ENCODE measurements at places on chromosomes 5 and 9.

DNA sequence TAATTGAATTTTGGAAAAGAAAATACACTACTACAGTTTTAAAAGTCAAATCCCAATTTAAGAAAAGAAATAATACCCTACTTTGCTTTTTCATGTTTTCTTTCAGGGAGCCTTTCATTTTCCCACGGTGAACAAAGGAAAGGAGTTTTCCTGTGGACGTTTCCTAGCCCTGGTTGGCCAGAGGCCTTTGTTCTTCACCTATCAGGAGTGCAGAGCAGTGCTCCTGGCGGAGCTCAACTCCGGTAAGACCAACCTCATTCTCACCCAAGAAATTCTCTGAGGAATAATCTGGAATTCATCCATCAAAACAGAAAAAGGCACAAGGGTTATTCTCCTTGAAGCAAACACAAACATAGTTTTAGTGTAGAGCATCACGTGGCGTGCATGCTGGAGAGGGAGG lies 248.9 kb downstream of the ADGRV1 start:
- DNase-seq, result no peak

DNA sequence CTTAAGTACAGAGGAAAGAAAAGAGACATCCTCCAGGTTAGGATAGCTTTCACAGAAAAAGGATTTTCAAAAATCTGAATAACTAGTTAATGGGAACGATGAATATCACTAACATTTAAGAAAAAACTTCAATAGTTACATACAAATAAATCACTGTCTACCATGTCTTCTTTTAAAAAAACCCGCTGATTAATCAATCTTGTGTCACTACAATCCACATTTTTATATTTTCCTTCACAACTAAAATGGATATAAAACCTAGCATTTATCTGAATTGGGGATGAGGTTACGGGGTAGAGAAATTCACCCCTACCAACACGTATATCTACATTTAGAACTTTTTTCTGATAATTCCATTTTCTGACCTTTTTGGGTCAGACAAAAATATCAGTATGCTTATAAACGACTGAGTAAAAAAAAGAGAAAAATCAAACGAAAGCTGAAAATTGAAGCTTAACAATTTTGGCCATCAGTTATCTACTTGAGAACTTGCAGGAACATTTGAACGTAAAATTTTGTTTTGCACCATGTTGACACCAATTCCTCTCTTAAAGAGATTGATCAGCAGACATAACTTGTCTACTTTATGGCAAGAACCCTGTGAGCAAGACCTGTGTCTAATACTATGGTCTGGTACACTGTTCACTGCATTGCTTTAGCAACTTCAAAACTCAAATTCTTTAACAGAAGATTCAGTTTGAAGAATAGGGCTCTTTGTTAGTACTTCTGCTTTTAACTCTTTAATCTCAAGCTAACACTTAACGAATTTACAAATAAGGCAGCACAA lies 4.8 kb downstream of the NR3C1 start:
- DNase-seq, result no peak

- DNase-seq, result peak; percentile 95
Observed at GRCh38 chr9:93134015-93134739, at the start of gene NINJ1. Gene NINJ1, minus strand, starts transcription at chr9:93134251. Its CDS starts 34 bp downstream, at chr9:93134217.

- DNase-seq, result no peak
Observed at GRCh38 chr5:66307647-66308241, 163.6 kb downstream of the SREK1 start.

DNA sequence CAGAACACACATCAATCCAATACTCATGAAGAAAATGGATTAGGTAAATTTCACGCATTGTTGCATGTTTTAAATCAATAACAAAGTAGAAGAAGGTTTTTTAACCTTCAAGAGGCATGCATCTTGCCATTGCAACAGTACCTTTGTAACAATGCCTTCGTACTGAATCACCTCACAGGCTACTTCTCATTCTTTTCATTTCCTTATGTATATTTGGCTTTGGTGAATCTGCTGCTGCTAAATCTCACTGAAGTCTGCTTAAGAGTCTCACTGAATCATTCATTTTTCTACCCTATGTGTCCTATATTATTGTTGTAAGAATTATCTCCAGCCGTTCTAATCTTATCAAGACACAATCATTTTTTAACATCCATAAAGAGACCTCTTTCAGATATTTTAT lies 152.5 kb downstream of the CDH10 start:
- DNase-seq, result no peak

GRCh38 chr5:100434815-100435214 lies 100.4 kb upstream of the FAM174A start:
- DNase-seq, result no peak

GRCh38 chr9:137689745-137690529 lies 71.1 kb downstream of the EHMT1 start:
- no peak for DNase-seq

DNA sequence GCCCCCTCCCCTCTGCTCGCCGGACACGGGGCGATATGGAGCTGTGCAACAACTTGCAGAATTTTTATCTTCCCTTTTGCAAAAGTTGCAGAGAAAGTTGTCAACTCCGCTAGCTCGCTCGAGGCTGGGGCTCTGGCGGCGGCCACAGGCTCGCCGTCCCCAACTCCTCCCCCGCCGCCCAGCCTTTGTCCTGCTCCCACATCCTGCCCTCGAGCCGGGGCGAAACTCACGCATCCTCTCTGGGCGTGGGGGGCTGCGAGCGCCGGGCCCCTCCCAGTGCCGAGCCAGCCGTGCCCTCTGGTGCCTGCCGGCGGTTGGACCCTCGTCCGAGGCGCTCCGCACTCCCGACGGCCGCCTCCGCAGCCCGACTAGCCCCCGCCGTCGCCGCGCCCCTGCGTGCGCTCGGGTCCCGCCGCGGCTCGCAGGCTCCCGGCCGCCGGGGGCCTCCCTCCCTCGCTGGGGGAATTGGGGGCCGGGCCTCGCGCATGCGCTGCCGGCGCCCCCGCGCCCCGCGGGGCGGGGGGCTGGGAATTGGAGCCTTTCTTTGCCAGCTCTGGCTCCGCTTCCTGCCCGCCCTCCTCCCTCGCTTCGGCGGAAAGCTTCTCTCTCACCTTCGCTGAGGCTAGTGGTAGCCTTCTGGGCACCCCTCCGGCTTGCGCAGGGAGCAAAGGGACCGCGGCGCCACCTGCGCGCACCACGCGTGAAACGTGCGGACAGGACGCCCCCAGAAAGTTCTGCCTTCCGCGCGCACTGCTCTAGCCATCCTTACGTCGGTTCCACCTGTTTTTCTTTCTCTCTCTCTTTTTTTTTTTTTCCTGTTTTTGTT lies at the start of gene CCNJL:
TSS of gene CCNJL (minus strand) at position 431 of the 826 bp plus-strand sequence. CDS start 641 bp downstream, outside the sequence.
- DNase-seq, result no peak

GRCh38 chr9:114592356-114592755 lies 4.8 kb downstream of the ATP6V1G1 start:
- peak; percentile 64 for DNase-seq

- DNase-seq, result no peak
Observed at GRCh38 chr5:121432-121831, 29.5 kb downstream of the PLEKHG4B start.

GRCh38 chr5:98651715-98652114 lies 121.7 kb upstream of the RGMB start:
- no peak for DNase-seq

GRCh38 chr5:165538065-165538464 lies 2032.6 kb downstream of the MAT2B start:
- DNase-seq, result no peak

DNA sequence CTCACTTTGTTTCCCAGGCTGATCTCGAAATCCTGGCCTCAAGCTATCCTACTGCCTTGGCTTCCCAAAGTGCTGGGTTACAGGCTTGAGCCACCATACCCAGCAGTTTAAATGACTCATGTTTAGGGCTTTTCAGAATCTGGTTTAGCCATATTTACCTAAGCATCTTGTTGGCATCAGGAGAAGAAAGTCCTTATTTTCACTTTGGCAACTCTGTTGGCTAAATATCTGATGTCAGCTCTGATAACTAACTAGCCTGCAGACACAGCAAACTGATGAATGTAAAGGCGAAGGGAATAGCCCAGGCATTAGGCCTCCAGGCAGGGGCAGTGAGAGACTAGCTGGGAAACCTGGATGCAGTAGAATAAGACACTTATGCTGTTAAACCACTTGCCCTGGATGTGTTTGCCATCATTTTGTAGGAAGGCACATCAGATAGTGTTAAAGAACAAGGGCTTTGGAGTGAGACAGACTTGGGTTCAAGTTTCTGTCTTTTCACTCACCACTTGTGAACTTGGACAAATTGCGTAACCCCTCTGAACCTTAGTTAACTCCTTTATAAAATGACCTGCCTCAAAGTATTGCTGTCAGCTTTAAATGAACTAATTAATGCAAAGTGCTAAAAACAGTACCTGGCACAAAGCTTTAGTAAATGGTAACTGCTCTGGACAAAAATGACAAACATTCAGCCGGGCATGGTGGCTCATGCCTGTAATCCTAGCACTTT lies 34.7 kb upstream of the GARNL3 start:
- no peak for DNase-seq

DNA sequence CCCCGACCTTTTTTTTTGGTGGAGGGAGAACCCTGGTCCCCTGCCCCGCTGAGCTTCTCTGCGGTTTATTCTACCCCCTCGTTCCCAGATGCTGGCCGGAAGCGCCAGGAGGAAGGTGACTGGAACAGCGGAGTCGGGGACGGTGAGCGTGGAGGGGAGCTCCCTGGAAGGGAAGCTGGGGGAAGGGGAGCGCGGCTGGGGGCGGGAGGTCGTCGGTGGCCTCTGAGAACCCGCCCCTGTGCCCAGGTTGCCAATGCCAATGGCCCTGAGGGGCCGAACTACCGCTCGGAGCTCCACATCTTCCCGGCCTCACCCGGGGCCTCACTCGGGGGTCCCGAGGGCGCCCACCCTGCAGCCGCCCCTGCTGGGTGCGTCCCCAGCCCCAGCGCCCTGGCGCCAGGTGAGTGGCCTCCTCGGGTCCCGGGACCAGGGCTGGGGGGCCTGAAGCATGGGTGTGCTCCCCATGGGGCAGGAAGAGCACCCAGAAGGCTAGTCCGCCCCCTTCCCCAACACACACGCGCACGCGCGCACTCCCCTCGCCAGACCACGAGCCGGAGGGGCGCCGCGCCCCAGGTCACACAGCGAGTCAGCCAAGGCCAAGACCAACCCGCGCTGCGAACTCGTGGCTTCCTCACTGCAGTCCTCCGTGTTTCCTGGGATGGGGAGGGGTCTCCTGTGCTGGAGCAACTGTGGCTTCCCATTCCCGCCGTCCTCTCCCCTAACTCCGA lies 10.6 kb downstream of the MYOZ3 start:
- DNase-seq, result no peak

GRCh38 chr9:135018306-135018915 lies 69.1 kb upstream of the OLFM1 start:
- no peak for DNase-seq

GRCh38 chr5:151648988-151649387 lies 37.7 kb downstream of the SPARC start:
- no peak for DNase-seq

DNA sequence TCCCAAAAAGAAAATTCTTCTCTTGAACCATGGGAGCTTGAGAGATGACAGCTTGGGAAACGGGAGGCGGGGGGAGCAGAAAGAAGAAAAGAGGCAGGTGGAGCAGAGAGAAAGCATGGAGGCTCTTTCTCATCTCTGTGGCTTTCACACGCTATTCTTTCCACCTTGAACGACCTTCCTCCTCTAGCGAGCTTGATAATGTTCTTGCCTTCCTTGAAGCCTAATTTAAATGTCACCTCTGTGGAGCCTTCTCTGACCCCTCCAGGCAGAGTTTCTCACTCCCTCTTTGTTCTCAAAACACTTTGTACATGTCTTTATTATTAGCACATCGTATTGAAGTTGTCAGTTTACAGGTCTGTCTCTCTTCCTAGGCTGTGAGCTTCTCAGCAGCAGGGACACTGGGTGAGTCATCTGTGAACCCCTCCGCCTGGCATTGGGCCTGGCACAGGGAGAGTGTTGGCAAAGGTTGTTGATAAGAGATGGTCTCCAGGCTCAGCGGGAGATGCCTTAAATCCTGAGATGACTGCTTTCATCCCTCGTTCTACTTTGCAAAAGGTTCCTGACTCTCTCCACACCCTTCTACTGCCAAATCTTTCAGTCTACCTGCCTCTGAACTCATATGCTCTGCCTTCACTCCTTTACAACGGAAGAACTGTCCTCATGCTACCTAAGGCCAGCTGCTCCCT lies 14.1 kb upstream of the STRBP start:
- peak; percentile 52 for DNase-seq

GRCh38 chr5:41648996-41649395 lies 138.6 kb upstream of the PLCXD3 start:
- no peak for DNase-seq

All from activated CD8-positive, alpha-beta memory T cell treated with anti-CD3 and anti-CD28 coated beads for 24 hours (primary cell).